ENCODE measurements at places on chromosomes 3 and 15.

DNA sequence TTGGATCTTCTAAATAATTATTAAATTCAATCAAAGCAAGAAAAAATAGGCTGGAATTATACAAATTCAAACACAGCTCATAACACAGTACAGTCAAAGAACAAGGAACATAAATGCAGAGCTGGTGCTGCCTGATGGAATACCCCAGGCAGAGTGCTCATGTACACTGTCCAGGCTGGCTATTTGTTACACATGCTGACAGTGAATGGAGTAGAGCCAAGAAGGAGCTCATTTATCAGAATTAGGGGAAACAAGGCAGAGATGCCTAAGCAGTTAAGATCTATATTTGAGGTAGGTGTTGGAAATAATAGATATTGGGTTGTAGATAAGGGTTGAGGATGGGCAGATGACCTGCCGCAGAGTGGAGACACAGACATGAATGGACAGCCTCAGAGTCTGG lies 788.2 kb upstream of the ARPP21 start:
- no peak for DNase-seq

DNA sequence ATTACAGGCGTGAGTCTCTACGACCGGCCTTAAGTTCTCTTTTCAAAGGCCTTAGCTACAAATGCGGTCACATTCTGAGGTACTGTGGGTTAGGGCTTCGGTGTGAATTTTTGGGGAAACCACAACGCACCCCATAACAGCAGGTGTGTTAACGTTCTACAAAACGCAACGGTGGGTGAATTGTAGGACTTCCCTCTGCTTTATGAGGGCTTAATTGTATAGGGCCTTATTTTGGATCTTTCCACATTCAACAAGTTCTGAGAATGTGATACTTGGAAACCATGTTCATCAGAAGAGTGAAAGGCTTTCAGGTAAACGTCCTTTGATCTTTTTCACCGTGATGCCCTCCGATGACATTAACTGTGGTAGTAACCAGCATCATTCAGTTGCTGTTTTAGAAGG lies 998.6 kb upstream of the CFAP20DC start:
- no peak for DNase-seq

- DNase-seq, result no peak
Measured at GRCh38 chr3:164418414-164418813, 659.9 kb downstream of the SI start.

- DNase-seq, result peak; percentile 36
Measured at GRCh38 chr3:18295171-18295920, 129.8 kb downstream of the SATB1 start.

DNA sequence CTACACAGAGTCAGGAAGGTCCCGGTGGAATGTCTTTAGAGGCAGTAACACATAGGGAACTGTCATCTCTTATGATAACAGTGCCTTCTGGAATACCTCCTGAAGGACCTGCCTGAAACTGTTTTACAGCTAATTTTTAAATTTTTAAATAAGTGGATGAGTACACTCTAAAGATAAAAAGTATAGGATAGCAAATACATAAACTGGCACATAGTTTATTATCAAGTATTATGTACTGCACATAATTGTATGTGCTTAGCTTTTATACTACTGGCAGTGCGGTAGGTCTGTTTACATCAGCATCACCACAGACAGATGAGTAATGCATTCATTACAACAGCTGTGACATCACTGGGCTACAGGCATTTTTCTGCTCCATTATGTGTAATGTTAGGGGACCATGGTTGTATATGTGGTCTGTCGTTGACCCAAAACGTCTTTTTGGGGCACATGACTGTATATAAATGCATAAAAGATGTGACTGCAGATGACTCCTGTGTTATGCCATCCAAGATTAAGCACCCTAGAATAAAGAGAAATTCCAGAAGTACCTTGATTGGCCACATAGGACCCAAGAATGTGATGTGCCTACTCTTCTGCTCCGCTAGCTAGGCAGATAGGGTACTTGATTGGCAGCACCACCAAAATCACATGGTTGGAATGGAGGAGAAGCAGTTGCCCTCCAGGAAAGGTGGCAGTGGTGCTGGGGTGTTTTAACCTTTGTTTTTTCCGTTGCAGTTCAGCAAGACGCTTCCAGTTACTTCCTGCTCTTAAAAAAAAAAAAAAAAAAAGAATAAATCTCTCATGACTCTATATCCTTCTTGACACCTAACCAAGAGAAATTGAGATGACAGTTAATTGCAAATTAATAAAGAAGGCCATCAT lies 3.3 kb downstream of the VPS8 start:
- no peak for DNase-seq

GRCh38 chr15:98647026-98647773 lies 1.1 kb upstream of the IGF1R start:
- DNase-seq, result no peak

DNA sequence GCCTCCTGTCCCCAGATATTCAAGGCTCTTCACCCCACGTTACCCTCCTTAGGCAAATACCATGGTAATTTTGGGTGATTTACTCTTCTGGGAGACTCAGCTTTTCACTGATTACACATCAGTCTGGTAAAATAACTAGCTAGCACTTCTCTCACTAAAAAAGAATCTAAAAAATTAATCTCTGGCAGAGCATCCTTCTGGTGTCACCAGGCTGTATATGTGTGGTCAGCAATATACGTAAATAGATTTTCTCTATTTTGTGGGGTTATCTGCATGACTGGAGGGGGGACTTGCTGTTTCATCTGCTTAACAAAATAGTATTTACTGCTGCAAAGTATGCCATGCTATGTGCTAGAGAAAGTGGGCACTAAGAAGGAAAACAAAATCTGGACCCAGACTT lies 45.1 kb downstream of the LRRC28 start:
- no peak for DNase-seq

Data from GM04503 (cell line).